ENCODE measurements at places on chromosomes 16 and 17.

- DNase-seq, result no peak
Measured at GRCh38 chr16:53142823-53143568, 88.2 kb downstream of the CHD9 start.

DNA sequence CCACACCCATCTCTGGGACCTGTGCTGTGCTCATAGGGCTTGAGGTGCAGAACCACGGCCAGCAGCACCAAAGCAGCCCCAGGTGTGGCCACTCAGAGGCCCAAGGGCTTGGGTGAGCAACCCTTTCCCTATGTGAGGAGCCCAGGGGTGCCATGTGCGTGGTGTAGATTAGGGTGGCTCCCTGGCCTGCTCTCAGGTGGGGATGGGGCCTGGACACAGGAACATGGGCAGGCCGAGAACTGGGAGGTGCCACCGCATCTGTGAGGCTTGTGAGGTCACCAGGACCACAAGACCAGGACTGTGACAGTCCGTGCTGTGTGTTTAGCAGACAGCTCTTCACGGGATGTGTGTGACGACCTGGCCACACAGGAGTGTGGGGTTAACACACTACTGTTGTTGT, 103.5 kb upstream of the ZNF750 start:
- DNase-seq, result no peak

GRCh38 chr16:695355-696089, 5.3 kb upstream of the WDR24 start:
- DNase-seq, result peak; percentile 78

GRCh38 chr17:79920751-79921410, 81.6 kb upstream of the CBX4 start:
- DNase-seq, result no peak

DNA sequence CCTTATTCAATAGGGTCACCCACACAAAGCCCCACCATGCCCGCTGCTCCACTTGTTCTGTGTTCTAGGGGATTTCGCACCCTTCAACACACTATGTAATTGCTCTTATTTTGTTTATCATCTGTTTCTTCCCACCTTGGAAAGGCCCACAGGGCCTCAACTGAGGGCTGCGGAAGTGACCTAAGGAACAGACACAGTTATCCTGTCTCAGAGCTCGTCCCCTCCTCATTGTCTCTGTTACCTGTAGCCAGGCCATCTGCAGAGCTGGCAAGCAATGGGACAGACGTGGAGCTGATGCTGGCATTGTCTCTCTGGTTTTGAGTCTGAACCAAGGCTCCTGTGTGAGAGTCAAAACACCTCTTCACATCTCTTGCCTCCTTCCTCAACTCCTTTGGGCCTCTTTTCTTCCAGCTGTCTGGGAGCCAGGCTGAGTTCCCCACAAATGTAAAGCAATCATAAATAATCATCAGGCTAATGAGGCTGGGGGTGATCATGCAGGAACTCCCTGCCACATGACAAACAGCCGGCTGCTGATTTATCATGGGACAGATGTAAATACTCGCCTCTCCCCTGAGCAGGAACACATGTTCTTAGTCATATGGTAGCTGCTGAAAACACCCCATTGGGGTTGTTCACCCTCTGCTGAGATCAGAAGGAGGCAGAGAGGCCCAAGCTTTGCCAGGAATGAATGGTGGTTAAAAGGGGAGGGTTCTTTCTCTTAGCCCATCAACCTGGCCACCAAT, 71.9 kb downstream of the AXIN2 start:
- no peak for DNase-seq

DNA sequence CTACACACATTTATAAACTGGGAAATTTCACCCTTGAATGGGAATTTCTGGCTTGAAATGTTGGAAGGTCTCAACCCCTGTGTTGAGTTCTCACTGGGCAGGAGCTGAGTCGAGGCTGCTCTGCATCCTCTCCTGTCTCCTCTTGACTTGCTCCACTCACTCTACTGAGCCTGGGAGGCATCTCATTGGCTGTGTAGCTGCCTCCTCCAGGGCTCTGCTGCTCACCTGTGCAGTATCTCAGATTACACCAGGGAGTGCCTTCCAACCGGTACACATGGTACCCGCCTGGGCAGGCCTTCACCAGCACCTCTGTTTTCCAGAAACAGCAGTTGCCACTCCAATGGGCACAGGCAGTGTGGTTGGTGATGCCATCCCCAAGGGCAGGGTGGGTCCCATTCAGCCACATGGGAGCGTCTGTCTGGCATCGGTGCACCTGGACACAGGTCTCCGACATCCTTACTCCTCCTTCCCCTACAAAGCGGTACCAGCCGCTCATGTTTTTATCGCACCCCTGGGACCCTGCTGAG, 3.7 kb downstream of the GP2 start:
- no peak for DNase-seq

DNA sequence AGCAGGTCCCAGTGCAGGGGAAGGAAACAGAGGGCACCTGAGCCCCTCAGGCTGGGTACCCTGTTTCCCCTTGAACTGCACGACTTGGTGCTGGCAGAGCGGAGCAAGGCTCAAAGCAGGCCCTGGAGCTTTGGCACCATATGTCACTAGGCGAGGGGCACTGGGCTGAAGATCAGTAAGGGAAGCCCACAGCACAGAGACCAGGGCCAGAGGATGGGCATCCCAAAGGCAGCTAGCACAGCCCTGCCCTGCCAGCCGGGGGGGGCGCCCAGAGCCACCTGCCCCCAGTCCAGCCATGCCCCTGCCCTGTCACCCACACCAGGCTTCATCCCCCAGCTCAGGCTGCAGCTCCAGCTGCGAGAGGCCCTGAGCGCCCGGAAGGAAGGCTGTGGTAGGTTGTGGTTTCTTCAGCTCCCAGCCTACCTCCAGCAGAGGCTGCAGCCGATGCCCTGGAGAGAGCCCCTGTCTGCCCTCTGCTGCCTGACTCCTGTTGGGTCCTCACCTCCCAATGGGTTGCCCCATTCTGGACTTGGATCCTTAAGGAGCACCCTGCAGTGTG, 10.9 kb downstream of the NHERF1 start:
- peak; percentile 68 for DNase-seq

GRCh38 chr17:75639771-75640555, 6.7 kb downstream of the SMIM5 start:
- DNase-seq, result no peak

DNA sequence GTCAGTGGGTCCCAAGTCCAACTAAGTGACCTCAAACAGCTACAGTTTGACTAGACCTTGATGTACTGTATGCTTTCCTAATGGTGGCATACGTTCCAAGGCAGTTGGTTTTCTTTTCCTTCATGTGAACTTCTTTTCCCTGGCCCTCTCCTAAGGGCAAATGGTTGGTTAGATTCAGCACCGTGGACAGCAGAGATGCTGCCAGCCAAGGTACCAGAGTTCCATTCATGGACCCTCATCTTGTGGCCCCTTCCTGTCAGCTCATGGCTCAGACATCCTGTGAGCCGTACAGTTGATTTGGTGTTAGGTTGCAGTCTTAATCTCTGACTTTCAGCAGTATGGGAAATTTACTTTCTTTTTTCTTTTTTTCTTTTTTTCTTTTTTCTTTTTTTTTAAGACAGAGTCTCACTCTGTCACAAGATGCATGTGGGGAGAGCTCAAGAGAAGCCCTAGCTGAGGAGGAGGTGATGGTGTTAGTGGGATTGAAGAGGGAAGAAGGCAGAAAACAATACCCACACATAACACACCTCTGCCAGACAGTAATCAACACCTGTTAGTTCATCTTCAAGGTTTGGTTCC, 122.4 kb downstream of the USP31 start:
- DNase-seq, result no peak

- no peak for DNase-seq
Measured at GRCh38 chr16:28495098-28495793, 803 bp downstream of the APOBR start.

- no peak for DNase-seq
Measured at GRCh38 chr17:80017226-80018010, 18.3 kb downstream of the TBC1D16 start.

DNA sequence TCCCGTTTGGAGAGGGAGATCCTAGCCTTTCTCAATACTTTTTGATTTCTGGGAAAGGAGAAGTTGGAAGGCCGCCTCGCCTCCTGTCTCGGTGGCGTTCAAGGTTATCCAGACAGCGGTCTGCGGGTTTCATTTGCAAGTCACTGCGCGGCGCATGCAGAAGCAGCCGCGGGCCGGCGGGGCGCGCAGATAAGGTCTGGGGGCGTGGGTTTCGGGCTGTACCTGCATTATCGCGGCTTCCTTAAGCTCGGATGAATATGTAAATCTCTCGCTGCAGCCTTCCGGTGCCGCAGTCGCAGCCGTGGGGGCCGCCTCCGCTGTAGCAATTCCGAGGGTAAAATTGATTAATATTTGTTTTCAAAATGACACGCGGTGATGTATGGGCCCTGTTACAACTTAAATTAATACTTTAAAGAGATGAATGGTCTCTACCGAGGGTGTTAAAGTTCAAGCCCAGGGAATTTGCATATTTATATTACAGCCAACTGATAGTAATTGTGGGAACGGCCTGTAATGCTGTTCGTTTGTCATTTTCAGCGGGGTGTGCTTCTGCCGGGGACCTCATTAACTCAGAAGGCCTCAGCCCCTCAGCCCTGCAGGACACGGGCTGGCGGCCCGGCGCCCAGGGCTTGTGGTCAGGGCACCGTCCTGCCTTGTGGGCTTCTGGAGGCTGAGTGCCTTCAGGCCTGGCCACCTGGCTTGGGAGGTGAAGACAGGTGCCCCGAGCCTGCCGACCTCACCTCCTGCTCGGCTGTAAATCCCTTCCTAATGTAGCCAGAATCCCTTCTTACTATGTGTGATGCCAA, 99.4 kb downstream of the CYLD start:
- DNase-seq, result peak; percentile 22

GRCh38 chr17:77692571-77693161, 265.8 kb upstream of the TNRC6C start:
- peak; percentile 13 for DNase-seq

GRCh38 chr17:49798182-49798581, 9.7 kb downstream of the KAT7 start:
- DNase-seq, result no peak

DNA sequence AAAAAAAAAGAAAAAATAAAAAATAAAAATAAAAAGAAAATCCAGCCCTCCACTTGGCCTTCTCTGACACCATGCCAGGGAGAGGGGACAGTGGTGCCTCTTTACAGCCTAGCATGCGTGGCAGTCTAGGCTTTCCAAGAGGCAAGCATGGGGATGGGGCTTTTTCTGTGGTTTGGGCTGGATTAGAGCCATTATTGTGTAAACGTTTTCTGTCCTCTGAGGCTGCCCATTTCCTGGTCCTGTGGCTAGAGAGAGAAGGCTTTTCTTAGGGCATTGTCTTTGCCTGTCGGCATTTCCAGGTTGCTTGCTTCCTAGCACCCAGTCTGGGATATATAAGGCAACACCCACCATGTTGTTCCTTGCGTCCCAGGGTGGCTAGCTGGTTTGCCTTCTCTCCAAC, 2.7 kb upstream of the DHRS7B start:
- no peak for DNase-seq

- DNase-seq, result no peak
Measured at GRCh38 chr17:50642722-50643656, 8.3 kb downstream of the ABCC3 start.

- DNase-seq, result peak; percentile 8
Measured at GRCh38 chr17:37642681-37643080, 565 bp downstream of the DDX52 start.

GRCh38 chr17:78567991-78568390, 9.2 kb downstream of the DNAH17 start:
- DNase-seq, result no peak

- peak; percentile 15 for DNase-seq
Measured at GRCh38 chr17:6069539-6070429, at the start of gene WSCD1. Gene WSCD1, plus strand, starts transcription at chr17:6070379. Its CDS starts 10,280 bp downstream, at chr17:6080659.

GRCh38 chr16:4324492-4325252, 8.8 kb downstream of the GLIS2 start:
- no peak for DNase-seq

GRCh38 chr16:86059253-86060171, 160.6 kb downstream of the IRF8 start:
- DNase-seq, result no peak

GRCh38 chr17:3803308-3803640, 2.3 kb upstream of the ITGAE start:
- DNase-seq, result no peak

GRCh38 chr17:19762515-19762961, 14.4 kb upstream of the ALDH3A1 start:
- peak; percentile 65 for DNase-seq

GRCh38 chr17:65978871-65979270, 213.1 kb downstream of the CEP112 start:
- no peak for DNase-seq

GRCh38 chr17:65235284-65235683, 98.1 kb downstream of the RGS9 start:
- no peak for DNase-seq

GRCh38 chr17:16512011-16512410, 20.0 kb upstream of the LRRC75A start:
- no peak for DNase-seq

DNA sequence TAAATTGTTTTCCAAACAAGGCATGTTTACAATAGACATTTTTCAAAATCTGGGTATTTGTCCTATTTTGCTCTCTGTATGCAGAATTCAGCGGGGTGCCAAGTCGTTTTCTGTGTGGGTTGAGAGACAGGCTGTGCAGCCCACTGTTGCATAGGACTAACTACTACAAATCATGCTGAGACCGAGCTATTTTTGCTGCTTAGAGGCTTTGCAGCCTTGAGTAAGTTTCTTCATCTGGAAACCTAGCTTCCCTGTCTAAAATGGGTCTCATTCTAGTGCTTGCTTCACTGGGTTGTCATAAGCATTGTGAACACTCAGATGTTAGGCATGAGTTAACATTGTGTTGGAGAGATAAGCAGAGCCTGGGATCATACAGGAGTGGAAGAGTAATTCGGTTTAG, 1.3 kb downstream of the PRPSAP2 start:
- DNase-seq, result no peak

GRCh38 chr16:76235426-76235825, 41.8 kb upstream of the CNTNAP4 start:
- DNase-seq, result no peak

GRCh38 chr16:53608094-53608493, 95.6 kb downstream of the RPGRIP1L start:
- DNase-seq, result no peak

DNA sequence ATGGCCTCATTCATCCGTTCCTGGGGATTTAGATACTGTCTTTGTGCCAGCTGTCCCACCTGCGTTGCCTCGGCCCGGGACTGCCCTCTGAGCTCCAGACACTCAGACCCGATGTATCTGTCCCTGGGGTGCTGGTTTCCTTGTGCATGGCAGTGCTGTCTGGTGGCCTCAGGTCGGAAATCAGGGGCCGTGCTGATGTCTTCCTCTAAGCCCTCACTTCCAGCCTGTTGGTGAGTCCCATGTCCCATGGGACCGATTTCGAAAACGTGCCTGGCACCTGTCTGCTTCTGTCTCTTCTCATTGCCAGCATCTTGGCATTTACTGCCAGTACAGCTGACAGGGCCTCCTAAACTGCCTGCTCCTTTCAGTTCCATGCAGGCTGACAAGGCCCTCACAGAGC, 22.1 kb downstream of the NT5M start:
- DNase-seq, result no peak

DNA sequence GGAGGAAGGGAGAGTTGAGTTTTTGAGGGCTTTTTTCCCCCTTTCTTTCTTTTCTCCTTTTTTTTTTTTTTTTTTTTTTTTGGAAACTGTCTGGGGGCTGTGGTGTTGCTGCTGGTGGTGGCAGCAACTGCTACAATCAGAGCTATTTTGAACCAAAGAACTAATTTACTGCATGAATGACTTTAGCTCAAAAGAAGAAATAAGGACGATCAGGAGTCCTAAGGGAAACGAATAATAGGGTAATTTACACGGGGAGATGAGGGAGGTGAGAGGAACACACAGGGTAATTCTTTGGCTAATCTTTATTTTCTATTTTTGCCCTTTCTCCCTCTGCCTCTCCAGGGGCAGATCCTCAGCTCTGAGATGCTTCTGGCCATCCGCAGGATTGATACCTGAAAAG, 119.8 kb downstream of the TMEM132E start:
- no peak for DNase-seq

GRCh38 chr16:87982581-87983041, 31.4 kb downstream of the BANP start:
- no peak for DNase-seq

Measured in CD4-positive, alpha-beta T cell treated with Interleukin-12 subunit alpha and Interleukin-12 subunit beta, for 1 hour (primary cell).